ENCODE measurements at places on chromosomes 12 and 14.

GRCh38 chr12:70094467-70094866 is 148.8 kb upstream of the CNOT2 start:
- no peak for DNase-seq

GRCh38 chr14:91413547-91414474 is 3.8 kb downstream of the CCDC88C start:
- DNase-seq = no peak

DNA sequence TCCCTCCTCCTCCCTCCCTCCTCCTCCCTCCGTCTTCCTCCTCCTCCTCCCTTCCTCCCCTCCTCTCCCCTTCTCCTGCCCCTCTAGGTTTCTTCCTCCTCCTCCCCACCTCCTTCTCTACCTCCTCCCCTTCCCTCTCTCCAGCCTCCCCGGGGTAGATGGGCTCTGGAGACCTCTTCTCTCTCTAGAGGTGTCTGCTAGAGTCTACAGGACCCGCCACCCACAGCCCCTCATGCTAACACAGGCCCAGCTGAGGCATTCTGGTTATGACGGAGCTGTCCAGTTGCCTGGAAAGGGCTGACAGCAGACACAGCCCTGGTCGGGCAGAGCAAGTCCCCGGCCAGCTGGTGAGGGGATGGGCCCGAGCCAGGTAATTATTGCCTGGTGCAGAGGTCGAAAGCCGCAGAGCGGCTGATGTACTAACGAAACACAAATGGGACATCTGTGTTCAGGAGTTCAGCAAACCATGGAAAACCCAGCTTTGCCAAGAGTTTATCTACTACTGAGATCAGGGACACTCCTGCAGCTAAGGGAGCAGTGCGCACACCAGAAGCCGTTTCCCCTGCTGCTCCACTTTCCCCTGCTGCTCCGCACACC is 96.2 kb downstream of the PAPOLA start:
- no peak for DNase-seq

DNA sequence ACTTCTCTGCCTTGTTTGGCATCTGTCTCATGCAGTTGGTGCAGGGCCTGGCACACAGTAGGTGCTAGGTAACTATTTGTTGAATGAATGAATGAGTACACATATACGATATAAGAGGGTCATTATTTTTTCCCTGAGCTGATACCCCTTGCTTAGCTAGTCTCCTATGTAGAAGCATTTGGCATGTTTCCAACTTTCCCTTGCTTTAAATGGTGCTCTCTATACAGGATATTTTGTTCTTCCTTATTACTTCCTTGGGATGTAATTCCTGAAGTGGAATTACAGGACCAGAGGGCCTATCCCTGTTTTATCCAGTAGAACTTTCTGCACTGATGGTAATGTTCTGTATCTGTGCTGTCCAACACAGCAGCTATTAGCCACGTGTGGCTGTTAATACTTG is 250.1 kb upstream of the PWP1 start:
- no peak for DNase-seq

DNA sequence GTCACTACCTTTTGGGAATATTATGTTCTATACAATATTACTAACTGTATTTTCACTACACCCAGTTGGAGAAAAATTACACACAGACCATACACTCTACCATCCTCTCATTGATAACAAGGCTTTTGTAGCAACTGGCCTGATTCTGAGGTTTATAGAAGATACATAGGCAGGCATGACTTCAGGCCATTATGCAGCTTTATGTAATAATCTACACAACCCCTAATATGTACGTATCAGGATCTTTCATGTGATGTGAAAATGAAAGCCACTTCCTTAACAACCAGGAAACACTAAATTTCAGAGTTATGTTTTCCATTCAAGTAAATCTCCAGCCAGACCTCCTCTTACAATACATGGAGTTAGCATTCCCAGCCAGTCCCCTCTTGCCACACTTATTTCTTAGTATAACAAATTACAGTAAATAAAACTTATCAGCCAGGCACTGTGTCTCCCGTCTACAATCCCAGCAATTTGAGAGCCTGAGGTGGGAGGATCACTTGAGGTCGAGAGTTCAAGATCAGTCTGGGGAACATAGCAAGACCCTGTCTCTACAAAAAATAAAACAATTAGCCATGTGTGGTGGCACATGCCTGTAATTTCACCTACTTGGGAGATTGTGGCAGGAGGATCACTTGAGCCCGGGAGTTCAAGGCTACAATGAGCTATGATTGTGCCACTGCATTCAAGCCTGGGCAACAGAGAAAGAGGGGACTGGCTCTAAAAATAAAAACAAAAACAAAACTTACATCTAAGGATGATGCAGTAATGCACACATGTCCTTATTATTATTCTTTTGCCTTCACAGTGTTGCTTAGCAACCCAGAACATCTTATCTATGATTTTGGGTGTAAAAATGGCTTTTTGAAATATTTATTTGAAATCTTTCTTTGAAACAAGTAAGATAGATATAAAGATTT is 10.4 kb upstream of the OSBPL8 start:
- no peak for DNase-seq

DNA sequence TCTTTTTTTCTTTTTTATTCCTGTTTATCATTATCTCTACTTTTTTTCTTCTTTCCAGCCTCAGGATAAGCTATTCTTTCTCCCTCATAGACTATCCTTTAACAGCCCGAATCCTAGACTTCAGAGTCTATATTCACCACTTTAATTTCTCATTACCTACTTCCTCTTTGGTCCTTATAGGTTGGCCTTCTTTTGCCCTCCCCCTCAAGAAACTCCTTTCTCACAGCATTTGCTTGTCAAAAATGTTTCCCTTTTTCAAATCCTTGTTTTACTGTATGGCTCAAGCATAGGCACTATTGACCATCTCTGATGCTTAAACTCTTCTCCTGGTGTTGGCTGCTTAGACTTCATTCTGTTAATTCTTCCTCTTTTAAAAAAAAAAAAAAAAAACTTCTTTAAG is 52.5 kb downstream of the KIAA0586 start:
- DNase-seq = no peak

DNA sequence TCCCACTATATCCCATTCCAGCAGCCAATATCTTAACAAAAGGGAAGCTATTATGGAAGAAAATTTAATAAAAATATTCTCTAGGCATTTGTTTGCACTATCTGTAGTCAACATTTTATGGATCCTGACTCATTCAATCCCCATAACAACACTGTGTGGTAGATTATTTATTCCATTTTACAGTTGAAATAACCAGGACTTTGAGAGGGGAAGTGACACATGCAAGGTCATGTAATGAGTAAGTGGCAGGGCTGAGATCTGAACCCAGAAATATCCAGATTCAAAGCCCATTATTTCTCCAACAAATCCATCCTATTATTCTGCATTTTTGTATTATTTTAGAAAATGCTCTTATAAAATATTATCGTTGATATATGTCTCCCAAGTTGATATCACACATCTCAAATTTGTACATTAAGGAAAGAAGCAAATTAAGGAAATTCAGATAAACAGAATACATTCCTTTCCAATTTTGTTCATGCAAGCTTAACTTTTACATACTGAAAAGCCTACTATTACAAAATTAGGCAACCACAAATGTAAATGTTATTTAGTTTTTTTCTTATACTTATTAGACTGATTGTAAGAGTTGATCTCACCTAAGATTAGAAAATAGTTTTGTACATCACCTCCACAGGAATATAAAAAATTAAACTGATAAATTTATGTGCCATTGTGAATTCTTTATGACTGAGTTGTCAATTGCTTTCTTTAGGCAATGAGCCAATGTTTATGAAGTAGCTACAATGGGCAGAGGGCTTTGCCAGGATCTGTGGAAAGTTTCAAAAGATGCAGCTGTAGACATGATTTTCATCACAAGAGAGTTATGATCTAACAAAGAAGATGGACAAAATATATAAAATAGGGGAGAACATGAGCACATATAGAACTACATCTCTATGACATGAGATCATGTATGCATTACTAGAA is 55.1 kb upstream of the E2F7 start:
- DNase-seq = no peak

DNA sequence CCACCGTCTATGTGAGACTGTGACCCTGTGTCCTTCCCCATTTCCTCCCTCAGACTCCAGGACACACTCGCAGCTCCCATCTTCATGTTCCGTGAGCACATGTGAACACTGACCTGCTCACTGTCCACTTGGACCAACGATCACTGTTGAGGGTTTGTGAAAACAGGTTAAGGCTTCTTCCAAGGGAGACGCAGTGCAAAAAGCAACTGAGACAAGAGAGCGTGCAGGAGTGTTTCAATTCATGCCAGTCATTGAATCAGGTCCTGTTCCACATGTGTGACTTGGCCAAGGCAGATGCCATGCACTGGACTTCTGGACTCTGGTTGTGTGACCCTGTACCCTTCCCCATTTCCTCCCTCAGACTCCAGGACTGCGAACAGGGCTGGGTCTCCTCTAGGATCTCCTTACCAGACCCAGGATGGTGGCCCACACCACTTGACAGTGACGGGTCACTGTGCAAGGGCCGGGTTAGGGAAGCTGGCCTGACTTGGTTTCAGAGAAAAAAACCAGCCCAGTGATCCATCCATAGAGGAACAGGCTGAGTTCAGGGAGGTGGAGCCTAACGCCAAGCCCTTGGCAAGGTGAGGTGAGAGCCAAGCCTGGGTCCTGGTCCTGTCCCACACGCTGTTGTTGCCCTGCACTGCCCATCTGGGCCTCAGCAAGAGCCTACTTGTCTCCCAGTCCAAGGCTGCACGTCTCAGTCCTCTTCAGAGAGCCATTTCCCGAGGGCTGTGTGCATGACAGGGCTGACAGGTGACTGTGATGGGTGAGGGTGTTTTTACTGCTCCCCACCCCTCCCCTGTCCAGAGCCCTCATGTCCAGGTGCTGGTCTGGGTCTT is 5.7 kb upstream of the KRT5 start:
- no peak for DNase-seq
